Neural progenitor cell (in vitro differentiated cells): ENCODE measurements at places on chromosomes 5 and 9. TPM values are rescaled to one million over a fixed set of nuclear protein-coding genes. Genes with fewer than 3 reads are reported as not detected.

DNA sequence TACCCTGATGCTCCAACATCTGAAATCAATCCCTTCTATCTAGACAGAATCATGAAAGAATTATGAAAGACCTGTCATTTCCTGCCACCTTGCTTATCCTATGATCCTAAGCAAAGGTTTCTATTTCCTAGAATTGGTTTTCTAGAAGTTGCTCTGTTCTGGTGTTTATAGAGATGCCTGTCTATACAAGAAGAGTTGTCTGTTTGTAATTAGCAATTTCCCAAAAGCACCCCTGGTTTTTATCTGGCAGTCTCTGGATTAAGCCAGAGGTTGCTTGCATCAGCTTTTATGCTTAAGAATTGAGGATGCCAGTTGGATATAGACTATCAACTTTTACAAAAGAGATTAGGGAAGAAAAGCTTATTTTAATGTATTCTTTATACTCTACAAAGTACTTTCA, 133.0 kb upstream of the EFNA5 start:
- DNase-seq: no peak
- H3K4me1 ChIP-seq: peaks cover 69% of the 10 kb centered on the region
- peak overlapping the region; percentile 95 for H3K27ac ChIP-seq
- H3K4me3 ChIP-seq: no peak overlapping the region

Gene ALDOB
- total RNA-seq: not detected in 2 replicates

Gene LCN10
- not detected in 2 replicates for total RNA-seq

- H3K27me3 ChIP-seq: no peaks in the 10 kb centered on the region
- no peak overlapping the region for H3K4me3 ChIP-seq
- no peak for DNase-seq
- H3K36me3 ChIP-seq: no peaks in the 10 kb centered on the region
- peaks cover 8% of the 10 kb centered on the region for H3K4me1 ChIP-seq
These were observed 90.0 kb downstream of the ANKRD33B start for GRCh38 chr5:10653751-10654400.

- DNase-seq: no peak
- H3K4me1 ChIP-seq: no peaks in the 10 kb centered on the region
- H3K4me3 ChIP-seq: no peak overlapping the region
- H3K27ac ChIP-seq: no peak overlapping the region
- no peaks in the 10 kb centered on the region for H3K27me3 ChIP-seq
These were observed 20.8 kb upstream of the ANXA6 start for GRCh38 chr5:151178372-151178771.

DNA sequence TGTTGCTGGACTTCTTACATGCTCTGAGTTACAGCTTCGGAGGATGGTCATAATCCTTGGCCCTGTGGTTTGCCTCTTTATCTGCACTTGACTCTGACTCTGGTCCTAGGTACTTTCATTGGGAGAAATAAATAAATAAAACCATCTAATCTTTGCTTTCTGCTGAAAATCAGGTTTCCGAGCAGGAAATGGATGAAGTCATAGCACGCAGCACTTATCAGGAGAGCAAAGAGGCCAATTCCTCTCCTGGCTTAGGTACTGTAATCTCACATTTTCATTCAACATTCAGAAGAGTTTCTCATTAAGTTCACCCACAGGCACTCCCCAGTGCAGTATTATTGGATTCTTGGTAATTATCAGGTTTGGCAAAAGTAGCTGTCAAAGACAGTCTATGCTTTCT, 104.7 kb downstream of the GOLPH3 start:
- H3K27me3 ChIP-seq: no peaks in the 10 kb centered on the region
- no peak for DNase-seq
- no peaks in the 10 kb centered on the region for H3K36me3 ChIP-seq
- H3K4me3 ChIP-seq: no peak overlapping the region
- no peak overlapping the region for H3K27ac ChIP-seq
